Stimulated activated CD4-positive, alpha-beta T cell treated with anti-CD3 and anti-CD28 coated beads, Interleukin-15, amount 100 ng/mL, for 24 hours (primary cell): ENCODE measurements at places on chromosomes 5 and 9.

GRCh38 chr9:78112406-78112805, 80.8 kb upstream of the GNAQ start:
- DNase-seq: no peak

GRCh38 chr9:4030751-4031150, 269.1 kb downstream of the GLIS3 start:
- DNase-seq: no peak

GRCh38 chr5:81023261-81023970, 63.3 kb downstream of the RASGRF2 start:
- DNase-seq: no peak

- no peak for DNase-seq
These were observed 448.0 kb downstream of the SPOCK1 start for GRCh38 chr5:137051161-137051560.

GRCh38 chr9:95771556-95772246, 103.8 kb upstream of the ERCC6L2 start:
- no peak for DNase-seq

- DNase-seq: no peak
These were observed 324.3 kb upstream of the RFX3 start for GRCh38 chr9:3850098-3850497.

DNA sequence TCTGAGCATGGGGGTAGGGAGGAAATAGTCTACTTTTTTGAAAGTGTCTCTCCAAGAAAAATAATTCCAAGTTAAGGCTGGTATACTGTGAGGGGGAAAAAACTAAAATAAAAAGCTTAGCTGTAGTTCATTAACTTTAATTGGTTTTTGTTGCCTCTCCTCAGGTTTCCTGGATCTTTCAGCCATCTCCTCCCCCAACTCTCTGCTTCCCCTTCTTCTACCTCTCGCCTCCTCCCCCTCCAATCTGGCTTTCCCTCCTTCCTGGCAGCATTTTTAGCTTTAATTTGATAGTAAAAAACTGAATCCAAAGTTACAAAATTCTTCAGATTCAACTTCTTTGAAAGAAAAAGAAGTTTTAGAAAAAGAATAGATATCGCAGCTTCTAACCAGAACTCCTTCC, 462.6 kb downstream of the CETN3 start:
- no peak for DNase-seq

- DNase-seq: no peak
These were observed 1356.8 kb upstream of the ACO1 start for GRCh38 chr9:31027678-31028077.
